Muscle of arm (tissue), 14 donors: ENCODE measurements at places on chromosomes 1 and 21.

GRCh38 chr1:84830136-84830535, 62.9 kb downstream of the LPAR3 start:
- DNase-seq = no peak

DNA sequence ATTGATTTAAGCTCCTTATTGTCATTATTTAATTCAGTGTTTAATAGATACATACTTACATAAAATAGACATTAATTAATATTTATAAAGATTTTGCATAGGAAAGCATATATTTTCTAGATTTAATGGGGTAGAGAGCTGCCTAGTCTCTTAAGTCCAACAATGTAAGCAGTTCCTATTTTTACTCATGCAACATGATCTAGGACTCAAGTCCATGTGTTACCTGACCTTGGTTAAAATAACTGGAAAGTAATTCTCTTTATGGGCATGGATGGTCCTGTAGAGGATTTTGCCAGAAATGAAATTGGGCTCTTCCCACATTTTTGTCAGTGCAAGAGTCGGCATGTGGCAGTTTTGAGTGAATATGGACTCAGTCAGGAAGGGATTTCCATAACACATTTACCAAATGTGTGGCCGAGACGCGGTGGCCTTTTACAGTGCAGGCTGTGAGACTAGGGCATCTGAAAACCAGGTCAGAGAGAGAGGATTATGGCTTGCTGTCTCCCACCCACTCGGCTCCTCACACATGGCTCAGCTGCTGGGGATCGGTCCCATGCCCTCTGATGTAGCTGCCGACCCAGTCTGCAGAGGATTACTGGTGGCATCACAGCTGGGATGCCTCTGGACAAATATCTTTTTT, 6.2 kb upstream of the KIF1B start:
- no peak for DNase-seq

DNA sequence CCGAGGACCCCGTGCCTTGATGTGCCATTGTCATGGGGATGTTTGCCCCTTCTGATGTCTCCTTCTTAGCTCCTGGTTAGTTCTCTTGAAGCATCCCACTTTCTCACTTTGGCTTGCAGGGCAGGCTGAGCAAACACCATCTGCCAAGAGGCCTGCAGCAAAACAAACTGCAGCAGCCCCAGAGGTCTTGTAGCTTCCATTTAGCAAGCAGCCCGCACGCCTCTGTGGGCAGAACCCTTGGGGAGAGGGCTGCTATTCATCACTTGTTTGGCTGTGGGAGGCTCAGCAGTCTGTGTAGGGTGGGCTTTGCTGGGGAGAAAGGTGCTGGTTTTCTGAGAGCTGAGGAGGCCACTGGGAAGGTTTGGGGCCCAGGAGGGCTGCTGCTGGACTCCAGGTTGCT, 56.7 kb downstream of the KCNC4 start:
- DNase-seq = no peak

DNA sequence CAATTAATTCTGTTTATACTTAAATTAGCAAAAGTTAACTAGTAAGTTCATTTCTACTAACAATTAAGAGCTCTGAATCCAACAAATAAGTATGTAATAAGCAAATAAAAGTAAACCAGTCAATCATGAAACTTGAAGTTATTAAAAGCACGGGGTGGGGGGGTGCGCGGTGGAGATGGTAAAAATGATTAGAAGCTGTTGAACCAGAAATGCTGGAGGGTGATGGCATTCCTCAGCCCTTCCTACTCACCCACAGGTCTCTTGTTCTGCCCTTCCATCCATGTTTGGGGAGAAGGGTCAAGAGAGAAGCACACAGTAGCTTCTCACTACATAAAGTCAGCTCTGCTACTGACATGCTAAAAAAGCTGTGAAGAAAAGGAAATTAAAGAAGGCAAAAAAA, 63.5 kb downstream of the AKT3 start:
- no peak for DNase-seq

DNA sequence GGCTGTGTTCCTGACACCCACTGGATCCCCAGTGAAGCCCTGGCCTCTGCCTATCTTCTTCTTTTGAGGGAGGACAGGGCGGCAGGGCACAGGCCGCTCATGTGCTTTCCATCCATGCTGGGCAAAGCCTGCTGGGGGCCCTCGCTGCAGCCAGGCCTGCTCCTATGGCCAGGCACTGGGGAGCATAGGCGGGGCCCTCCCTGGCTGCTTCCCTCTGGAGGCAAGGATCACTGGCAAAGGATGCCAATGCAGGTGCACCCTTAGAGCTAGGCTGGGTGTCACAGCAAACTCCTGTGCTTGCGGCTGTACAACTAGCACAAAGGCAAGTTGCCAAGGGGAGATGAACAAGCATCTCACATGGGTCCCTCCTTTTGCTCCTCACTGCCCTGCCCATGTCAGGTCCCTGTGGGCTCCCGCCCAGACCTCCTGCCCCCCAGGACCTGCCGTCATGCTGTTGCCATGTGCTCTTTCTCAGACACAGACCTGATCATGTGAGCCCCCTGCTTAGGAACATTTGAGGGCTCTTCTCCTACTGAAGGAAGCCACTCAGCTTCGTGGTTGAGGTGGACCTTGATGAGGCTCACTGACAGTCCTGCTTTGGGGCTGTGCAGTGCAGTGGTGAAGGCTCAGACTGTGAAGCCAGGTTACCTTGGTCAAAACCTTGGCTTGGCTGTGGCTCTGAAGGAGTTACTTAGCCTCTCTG, 393.6 kb downstream of the PTPRU start:
- no peak for DNase-seq

DNA sequence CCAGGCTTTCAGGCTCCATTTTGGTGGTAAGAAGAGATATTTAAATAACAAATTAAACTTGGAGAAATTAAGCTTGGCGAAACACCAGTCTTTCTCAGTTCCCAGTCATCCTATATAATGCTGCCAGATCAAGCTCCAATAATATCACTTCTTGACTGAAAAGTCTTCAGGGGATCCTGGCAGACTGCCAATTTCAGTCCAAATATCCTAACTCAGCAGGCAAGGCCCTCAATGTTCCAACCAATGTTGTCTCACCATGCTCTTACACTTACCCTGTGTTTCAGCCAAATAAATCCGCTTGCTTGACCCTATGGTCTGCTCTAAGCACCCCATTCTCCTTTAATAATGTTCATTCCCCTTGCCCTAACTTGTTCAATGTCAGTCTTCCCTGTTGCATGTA, 39.9 kb upstream of the BCL10 start:
- no peak for DNase-seq

GRCh38 chr1:223393275-223394214, at the start of gene CCDC185:
CCDC185 (plus strand) TSS chr1:223393415; CDS start chr1:223393476, 61 bp downstream.
- no peak for DNase-seq

GRCh38 chr1:153133743-153134142, 16.9 kb downstream of the SPRR2G start:
- DNase-seq = no peak

- no peak for DNase-seq
These were observed 14.6 kb upstream of the PKNOX1 start for GRCh38 chr21:42959728-42960127.

- no peak for DNase-seq
These were observed 11.7 kb downstream of the HMGN2 start for GRCh38 chr1:26483980-26484379.

GRCh38 chr1:27955076-27955475, 4.7 kb upstream of the XKR8 start:
- no peak for DNase-seq

- no peak for DNase-seq
These were observed 156.5 kb downstream of the CASZ1 start for GRCh38 chr1:10639775-10640578.

DNA sequence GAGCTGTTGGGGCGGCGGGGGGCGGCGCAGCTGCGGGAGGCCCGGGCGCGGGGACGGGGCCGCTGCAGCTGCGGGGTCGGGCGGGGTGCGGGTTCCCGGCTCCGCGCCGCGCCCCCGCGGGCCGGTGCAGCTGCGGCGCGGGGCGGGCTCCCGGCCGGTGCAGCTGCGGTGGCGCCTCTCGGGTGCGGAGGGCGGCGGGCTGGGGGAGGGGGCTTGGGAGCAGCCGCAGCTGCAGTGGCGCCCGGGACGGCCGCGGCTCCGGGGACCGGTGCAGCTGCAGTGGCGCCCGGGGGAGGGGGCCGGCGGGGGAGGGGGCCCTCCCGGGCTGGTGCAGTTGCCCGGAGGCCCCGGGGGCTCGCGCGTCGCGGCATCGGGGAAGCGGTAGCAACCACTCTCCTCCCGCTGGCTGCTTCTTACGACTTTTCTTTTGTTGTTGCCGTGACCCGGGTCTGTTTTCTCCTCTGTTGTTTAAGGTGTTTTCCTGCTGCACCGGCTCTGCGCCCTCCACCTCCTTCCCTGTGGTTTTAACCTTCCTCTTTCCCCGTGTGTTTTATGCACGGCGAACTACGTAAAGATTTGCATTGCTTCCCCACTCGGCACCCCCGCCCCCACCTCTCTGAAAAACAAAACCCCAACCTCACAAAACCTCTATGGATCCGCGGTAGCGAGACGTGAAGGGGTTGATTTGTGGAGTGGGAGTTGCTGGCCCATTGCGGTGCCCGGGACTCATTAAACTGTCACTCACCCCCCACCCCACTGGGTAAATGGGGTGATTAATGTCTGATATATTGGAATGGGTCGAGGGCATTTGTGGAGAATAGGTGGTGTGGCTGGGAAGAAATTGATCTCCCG, 1.7 kb upstream of the ZBTB18 start:
- peak; percentile 30 for DNase-seq

GRCh38 chr1:167710836-167711235, 10.9 kb upstream of the MPZL1 start:
- no peak for DNase-seq

GRCh38 chr1:18322368-18323032, 158.2 kb upstream of the KLHDC7A start:
- DNase-seq = no peak

GRCh38 chr21:40636026-40636425, 210.9 kb downstream of the DSCAM start:
- DNase-seq = no peak

DNA sequence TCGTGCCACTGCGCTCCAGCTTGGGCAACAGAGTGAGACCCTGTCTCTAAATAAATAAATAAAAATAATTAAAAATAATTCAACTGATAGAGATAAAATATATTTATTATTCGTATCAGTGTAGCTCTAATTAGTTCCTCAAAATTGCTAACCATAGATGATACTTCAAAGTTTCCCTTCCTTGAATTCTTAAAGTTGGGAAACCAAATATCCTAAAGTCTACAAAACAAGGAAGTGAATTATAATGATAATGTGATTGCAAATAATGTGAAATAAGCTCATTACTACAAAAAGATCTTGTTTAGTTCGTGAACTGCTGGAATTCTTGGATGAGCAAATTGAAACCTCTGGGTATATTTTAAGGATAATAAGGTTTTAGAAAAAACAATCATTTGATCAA, 60.5 kb downstream of the NUP210L start:
- DNase-seq = no peak

GRCh38 chr1:115641762-115642167, at the start of gene VANGL1:
VANGL1 (plus strand) TSS chr1:115641970; CDS start chr1:115651414, 9,444 bp downstream.
- no peak for DNase-seq

- DNase-seq = no peak
These were observed 46.2 kb upstream of the SLC44A3 start for GRCh38 chr1:94773931-94774422.

DNA sequence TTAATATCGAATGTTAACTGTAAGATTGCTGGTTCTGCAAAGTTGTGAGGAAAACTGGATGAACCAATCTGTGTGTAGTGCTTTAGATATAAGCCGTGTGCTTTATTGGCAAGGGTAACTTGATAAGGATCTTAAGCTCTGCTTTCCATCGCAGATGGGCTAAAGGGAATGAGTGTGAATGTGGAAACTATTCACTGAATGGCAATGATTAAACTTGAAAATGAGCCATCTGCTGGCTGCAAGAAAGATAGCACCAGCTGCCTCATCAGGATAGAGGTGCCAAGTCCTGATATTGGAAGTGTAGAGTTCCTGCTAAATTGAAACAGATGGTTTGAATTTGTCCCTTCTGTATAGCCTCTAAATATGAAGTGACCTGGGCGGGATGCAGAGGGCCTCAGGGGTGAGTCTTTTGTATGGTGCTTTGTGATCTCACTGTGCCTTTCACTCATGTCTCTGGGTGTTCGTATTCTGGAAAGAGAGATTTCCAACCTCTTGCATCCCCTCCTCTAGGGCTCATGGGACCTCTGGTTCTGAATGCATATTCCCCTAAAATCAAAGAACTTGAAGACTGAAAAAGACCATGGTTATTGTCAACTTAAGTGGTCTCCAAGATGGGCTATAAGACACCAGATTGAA, 9.2 kb downstream of the FCRL3 start:
- peak; percentile 13 for DNase-seq

- DNase-seq = peak; percentile 87
These were observed 3.4 kb upstream of the CASQ2 start for GRCh38 chr1:115771847-115772457.

- no peak for DNase-seq
These were observed 4.0 kb downstream of the SAMD11 start for GRCh38 chr1:927748-928147.

GRCh38 chr21:36915014-36915695, 51.3 kb downstream of the HLCS start:
- DNase-seq = no peak

GRCh38 chr1:119862276-119862675, 34.0 kb downstream of the ADAM30 start:
- DNase-seq = no peak

DNA sequence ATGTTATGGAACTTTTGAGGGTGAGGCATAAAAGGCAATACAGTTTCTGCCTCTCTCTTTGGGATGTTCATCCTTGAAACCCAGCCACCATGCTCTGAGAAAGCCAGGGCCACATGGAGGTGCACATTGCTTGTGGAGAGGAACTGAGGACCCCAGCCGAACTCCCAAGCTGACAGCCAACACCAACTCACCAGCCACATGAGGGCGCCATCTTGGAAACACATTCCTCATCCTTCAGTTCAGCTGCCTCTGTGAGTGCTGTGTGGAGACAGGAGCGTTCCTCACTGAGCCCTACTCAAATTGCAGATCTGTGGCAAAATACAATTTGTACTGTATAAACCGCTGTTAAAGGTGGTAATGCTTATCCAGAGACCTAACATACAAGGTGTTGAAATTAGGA, 137.5 kb downstream of the GABPA start:
- no peak for DNase-seq

GRCh38 chr1:37485902-37486679, 11.7 kb downstream of the ZC3H12A start:
- DNase-seq = no peak

- peak; percentile 7 for DNase-seq
These were observed 703 bp downstream of the ERI3 start for GRCh38 chr1:44354268-44354839.

GRCh38 chr1:236687273-236687672, 974 bp downstream of the ACTN2 start:
- no peak for DNase-seq

DNA sequence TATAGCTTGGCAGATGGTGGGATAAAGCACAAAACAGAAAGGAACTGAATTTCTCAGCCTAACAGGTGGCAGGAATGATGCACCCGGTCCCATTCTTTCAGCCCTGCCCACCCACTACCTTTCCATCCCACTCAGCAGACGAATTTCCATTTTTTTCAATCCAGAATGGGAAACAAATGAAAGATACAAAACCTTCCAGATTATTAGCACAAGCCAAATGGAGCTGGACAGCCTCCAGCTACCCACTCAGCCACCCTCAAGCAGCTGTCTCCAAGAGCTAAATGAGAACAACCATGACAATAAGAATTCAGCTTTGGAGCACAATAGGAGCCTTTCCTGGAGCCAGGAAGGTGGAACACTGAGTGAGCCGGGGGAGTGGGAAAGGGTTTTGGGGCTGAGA, 96.3 kb upstream of the ST6GALNAC5 start:
- no peak for DNase-seq
